ENCODE measurements at places on chromosomes 7 and 10.

- no peak for DNase-seq
Observed at GRCh38 chr10:19918794-19919193, 102.6 kb downstream of the PLXDC2 start.

DNA sequence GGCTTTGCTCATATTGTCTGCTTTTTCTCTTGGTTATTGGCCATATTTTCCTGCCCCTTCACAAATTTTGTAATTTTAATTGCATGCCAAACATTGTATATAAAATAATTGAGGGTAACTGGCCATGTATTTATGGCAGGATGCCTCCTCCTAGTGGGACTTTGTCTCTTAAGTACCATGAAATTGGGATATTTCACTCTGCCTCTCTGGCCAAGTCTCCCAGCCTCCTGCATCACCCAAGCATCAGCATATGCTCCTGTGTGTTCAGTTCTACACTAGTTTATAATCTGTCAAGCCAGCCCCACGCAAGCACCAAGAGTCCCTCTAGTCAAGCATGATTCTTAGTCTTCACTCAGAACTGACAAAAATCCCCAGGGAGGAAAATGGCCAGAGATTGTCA lies 44.2 kb upstream of the FHIP2A start:
- DNase-seq = no peak

- DNase-seq = no peak
Observed at GRCh38 chr10:57314046-57314445, 953.0 kb upstream of the ZWINT start.

- no peak for DNase-seq
Observed at GRCh38 chr10:127275793-127276450, 79.5 kb upstream of the INSYN2A start.

- no peak for DNase-seq
Observed at GRCh38 chr10:113533801-113534200, 19.1 kb upstream of the HABP2 start.

- no peak for DNase-seq
Observed at GRCh38 chr7:87886875-87887274, 10.6 kb downstream of the DBF4 start.

GRCh38 chr10:132932461-132933307 lies 9.7 kb downstream of the CFAP46 start:
- DNase-seq = no peak

GRCh38 chr10:24958721-24959381 lies 6.4 kb upstream of the PRTFDC1 start:
- DNase-seq = no peak

- DNase-seq = no peak
Observed at GRCh38 chr10:67022099-67022498, 96.3 kb downstream of the LRRTM3 start.

- no peak for DNase-seq
Observed at GRCh38 chr7:87127019-87127418, 25.2 kb upstream of the DMTF1 start.

DNA sequence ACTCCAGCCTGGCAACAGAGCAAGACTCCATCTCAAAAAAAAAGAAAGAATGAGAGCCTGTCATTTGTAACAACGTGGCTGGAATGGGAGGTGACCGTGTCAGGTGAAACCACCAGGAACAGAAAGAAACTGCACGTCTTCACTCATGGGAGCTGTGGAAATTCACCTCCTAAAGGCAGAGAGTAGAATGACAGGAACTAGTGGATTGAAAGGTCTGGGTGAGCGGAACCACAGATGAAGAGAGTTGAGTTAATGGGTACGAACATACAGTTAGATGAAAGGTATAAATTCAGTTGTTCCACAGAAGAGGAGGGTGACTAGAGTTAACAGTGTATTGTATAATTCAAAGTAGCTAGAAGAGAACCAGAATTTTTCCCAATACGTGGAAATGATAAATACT lies 78.6 kb downstream of the MAD1L1 start:
- no peak for DNase-seq

DNA sequence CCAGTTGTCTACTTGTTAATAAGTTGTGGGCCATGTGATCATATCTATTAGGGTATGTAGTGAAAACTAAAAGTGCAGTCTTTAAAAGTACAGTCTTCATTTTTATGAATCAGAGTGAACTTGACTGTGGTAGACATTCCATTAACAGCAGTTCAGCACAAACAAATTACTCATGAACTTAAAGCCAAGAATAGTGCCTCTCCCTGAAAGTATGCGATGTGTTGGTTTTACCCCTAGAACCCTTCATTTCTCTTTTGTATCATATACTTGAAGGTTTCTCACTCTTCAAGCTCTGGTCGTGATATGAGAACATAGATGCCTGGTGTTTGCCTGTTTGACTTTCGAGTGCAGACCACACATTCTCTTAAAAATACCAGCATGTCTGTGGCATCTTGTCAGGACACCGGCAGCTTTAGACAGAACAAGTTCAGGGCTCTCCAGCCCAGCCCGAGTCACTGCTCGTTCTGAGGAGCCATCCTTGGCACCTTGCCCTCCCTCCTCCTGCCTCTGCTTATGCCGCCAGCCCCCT lies 159.3 kb downstream of the LCOR start:
- DNase-seq = no peak

DNA sequence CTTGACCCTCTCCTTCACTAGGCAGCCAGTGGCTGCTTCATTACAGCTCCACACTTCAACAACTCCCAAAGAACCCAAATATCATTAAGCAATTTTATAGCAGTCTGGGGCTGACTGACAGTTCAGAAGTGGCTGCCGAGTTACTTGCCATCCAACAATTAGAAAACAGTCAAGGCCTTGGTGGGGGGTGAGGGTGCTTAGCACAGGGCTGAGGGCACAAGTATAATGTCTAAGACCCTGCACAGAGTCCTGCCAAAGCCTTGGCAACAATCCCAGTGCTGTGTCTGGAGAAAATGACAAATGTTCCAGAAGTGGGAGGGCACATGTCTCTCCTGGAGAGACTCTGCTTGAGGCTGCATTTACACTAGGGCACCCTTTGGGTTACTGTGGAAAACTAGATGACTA lies 71.1 kb downstream of the CXCL12 start:
- DNase-seq = no peak

DNA sequence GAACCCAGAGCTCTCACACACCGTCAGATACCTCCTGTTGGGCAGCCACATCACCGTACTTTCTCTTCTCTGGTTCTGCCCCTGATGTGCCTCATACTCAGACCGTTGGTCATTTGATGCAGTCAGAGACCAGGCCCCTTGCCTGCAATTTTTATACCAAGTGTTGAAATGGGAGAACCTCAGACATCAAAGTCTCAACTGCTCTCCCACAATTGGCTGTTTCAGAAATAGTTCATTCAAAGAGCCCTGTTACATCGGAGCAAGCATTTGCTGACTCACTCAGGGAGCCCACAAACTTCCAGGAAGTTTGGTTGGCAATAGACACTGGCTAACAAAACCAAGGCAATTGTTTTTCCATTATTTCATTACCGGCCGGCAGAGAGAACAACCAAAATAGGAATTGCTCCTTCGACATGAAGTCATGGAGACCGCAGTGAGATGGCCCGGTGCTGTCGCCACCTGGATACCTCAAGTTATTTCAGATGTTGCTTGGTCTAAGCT lies 33.5 kb upstream of the ADAM12 start:
- DNase-seq = no peak

DNA sequence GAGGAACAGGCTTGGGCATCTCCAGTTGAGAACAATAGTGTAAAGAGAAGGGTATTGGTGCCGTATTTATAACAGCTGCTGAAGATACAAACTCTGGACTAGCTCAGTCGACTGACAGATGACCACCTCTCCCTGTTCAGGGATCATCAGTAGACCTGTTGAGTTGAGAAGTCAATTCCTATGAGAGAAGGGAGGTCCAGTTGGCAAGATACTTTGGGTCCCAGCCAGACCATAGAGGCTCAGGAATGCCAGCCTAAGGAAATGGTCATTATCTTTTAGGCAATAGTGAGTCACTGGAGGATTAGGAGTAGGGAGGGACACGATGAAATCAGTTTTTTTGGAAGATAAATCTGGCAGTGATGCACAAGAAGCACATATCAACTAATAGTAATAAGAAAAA lies 202.9 kb downstream of the TRIL start:
- DNase-seq = no peak

DNA sequence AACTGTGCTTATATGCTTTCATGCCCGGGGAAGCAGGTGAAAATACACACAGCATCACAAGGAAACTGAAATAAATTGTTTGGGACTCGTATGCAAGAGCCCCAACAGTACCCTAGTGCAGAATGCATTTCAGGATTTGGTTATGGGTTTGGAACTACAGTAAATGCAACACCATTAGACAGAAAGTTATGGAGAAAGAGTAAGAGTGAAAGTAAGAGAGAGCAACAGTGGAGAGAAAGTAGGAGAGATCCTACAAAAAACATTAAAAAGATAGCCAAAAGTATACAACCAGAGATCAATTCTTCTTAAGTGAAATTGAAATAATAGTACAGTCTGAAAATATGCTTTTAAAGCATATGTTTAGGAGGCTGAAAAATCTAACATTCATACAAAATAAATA lies 231.1 kb downstream of the TFEC start:
- DNase-seq = no peak

GRCh38 chr7:41773756-41774155 lies 70.9 kb upstream of the INHBA start:
- no peak for DNase-seq

DNA sequence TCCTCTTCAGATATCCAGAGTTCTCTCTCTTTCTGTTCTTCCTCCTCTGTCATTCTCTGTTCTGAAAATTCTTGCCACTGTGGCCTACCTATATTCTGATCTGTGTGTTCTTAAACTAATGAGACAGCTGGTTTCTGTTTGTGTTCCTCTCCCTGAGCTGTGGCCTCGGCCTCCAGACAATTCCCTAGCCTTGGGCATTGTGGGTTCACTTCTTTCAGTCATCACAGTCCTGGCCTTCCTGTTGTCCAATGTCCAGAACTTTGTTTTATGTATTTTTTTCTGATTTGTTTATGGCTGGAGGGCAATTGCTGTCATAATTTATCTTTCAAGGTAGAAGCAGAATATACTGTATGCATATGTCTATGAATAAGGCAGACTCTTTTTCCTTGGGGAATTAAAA lies 173.2 kb upstream of the MTPN start:
- DNase-seq = no peak

GRCh38 chr7:108181073-108181985 lies 51.2 kb upstream of the LAMB4 start:
- DNase-seq = no peak

DNA sequence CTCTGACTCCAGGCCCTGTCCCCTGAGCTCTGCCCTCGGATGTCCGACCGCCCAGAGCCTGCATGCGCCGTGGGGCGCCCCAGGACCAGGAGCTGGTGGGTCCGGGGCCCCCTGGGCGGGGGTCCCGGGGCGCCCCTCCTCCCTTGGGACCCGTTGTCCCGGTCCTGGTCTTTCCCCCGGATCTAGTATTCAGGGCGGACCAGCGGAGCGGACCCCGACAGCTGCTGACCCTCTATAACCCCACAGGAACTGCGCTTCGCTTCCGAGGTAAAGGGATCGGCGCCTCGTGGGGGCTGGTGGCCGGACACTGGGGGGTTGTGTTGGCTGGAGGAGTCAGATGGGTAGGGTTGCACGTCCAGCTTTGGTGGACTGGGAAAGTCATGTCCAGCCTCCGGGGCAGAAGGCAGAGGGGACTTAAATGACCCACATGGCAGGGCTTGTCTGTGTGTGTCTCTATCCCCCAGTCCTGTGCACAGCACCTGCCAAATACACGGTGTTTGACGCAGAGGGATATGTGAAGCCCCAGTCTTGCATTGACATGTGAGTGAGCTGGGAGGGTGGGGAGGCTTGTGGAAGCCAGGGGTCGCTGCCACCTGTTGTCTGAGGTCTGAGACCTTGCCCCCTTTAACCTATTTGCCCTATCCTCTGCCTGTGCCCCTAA lies 520 bp downstream of the MOSPD3 start:
- DNase-seq = no peak

DNA sequence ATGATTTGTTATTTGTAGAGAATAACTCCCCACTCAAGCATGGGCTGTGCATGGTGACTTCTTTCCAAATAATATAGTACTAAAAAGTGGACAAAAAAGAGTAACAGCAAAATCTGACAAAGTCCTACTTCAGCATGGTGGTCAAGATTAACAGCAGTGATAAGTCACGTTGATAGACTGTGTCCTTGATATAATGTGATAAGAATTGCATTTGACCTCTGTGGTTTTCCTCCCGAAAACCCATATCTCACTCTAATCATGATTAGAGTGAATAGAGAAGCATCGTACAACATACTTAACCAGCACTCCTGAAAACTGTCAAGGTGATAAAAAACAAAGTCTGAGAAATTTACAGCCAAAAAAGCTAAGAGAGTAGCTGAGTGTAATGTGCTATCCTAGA lies 42.4 kb downstream of the REEP3 start:
- no peak for DNase-seq

DNA sequence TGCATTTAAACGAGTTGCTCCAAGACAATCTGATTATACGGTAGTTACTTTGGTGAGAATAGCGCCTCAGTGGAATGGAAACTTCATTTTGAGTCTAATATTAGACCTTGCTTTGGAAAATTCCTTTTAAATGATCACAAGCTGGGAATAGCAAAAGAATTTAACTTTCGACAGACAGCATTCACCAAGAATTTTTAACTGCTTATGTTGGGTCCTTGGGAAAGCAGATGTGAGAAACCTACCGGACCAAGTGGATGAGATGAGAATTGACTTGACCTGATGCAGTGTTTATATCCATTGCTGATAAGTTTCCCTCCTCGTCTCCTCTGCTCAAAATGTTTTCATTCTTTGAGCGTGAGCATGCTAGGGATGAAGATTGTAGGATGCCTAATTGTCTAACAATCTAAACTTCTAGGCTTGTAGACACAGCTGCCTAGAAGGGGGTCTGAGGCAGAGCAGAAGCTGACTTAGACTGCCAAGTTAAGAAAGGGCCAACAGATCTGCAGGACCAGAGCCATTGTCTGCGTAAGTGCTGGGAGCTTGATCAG lies 126.9 kb downstream of the CNNM2 start:
- DNase-seq = no peak

GRCh38 chr7:120724448-120724847 lies 133.5 kb downstream of the TSPAN12 start:
- no peak for DNase-seq

DNA sequence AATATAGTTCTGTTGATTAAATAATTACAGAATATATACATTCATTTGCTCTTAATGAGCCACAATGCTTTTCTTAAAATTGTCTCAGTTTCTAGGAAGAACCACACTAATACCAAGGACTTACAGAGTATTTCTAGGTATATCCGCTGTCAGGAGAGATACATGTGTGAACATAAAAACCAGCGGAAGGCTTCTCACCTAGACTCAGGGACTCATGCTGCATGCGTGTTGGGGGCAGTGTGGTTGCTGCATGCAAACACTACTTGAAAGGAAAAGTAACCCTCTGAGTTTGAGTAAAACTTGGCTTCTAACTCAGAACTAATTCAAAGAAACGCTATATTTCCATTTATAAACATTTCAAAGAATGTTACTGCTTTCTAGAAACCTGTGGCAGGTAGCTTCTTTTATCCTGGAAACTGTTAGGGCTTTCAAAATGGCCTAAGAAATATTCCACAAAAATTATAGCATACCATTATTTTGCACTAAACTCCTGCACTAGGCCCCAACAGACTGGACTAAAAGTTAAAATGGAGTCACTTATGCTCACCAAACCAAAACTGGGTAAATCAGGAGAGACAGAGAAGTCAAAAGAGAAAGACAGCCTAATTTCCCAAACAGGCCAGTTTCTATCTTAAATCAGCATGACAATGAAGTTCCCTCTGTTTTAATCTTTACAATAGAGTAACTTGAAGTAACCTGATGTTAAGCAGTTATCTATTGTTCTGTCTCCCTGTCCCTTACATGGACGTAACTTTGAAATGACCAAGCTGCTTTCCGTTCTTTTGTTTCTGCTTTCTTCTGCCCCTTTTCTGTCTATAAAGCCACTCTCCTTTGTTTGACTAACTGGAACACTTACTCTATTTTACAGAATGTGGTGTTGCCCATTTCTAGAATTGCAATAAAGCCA lies 95.2 kb upstream of the FAM133B start:
- peak; percentile 69 for DNase-seq

Measured in stimulated activated CD8-positive, alpha-beta memory T cell treated with anti-CD3 and anti-CD28 coated beads, Interleukin-7, amount 100 ng/mL, for 4 hours (primary cell).